ENCODE measurements at places on chromosomes 4 and X.

DNA sequence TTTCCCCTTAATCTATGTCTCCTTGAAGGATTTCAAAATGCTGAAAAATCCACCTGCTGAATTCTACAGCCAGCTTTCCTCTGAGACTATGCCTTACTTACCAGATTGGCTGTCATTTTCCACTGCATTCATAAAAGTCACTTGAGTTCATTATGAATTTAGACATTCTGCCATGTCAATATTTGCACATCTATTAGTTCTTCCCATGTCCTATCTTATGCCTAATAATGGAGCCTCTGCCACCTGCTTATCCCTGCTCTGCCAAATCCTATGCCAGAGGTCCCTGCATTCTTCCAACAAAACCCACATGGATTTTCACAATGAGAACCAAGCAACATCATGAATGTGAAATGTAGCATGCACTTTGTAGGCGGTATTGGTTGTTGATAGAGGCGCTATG is 42.6 kb downstream of the GASK1B start:
- DNase-seq: no peak

DNA sequence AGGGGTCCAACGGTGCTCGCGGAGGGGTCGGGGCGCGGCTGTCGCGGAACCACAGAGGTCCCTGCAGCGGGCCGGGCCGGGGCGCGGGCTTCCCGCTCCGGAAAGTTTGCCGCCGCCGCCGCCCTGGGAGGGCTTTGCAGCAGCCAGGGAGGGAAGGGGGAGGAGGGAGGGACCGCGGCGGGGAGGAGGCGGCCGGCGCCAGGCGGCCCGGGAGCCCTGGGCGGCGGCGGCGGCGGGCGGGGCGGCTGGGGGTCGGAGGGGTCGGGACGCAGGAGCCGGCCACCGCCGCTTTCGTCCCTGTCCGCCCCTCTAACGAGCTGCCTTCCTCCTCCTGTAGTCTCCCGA is 375 bp downstream of the FGFR3 start:
- peak; percentile 45 for DNase-seq

DNA sequence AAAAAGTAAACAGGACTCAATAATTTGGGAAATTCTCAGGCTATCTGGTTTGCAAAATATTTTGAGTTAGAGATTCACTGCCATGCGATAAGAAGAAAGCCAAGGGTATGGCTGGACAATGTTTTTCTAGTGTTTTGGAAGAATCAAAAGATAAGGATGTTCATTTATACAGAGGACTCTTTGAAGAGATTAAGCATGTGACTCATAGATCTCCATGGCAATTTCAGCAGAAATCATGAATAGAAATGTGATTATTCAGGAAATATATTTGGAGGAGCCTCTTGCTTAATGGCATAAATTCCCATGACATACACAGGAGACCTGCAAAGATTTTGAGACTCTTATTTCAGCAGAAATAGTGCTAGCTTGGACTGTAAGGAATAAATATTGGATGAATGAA is 16.7 kb upstream of the FRAS1 start:
- DNase-seq: no peak

- no peak for DNase-seq
These were observed 339.5 kb downstream of the DHX15 start for GRCh38 chr4:24244663-24245490.

- DNase-seq: no peak
These were observed 45.3 kb upstream of the ATXN3L start for GRCh38 chrX:13365161-13365560.

GRCh38 chr4:82500435-82501153 is 61.2 kb downstream of the TMEM150C start:
- no peak for DNase-seq

DNA sequence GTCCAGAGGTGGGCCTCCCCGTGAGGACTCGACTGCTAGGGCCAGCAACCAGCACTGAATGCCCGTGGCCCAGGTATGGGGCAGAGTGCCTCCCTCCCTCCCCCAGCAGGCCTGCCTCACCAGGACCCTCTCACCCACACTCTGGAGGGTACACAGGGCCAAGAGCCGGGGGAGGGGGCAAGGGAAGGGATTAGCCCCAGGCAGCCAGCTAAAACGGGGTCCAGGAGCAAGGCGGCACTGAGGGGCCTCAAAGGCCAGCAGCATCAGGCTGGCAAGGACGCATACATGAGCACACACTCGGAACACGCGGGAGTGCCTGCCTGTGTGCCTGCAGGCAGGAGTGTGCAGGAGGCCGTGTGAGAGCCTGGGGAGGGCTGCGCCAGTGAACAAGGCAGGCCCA is 18.3 kb upstream of the DUSP9 start:
- DNase-seq: no peak

DNA sequence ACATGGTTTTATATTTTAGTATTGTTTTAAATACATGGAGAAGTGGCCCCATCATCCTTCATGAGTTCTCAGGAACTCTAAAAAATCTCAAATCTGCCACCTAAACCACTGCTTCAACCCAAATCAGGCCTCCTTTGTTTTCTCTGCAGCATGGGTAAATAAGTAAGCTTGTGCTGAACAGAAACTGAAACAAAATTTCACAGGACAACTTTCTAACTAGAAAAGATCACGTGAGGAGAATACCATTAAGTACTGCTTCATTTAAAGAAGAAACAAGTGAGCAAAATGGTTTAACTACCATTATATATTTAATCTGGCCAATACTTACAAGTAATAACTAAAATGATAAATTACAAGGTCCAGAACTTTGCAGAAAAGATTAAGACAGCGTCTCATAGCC is 2.5 kb downstream of the ARAP2 start:
- no peak for DNase-seq

DNA sequence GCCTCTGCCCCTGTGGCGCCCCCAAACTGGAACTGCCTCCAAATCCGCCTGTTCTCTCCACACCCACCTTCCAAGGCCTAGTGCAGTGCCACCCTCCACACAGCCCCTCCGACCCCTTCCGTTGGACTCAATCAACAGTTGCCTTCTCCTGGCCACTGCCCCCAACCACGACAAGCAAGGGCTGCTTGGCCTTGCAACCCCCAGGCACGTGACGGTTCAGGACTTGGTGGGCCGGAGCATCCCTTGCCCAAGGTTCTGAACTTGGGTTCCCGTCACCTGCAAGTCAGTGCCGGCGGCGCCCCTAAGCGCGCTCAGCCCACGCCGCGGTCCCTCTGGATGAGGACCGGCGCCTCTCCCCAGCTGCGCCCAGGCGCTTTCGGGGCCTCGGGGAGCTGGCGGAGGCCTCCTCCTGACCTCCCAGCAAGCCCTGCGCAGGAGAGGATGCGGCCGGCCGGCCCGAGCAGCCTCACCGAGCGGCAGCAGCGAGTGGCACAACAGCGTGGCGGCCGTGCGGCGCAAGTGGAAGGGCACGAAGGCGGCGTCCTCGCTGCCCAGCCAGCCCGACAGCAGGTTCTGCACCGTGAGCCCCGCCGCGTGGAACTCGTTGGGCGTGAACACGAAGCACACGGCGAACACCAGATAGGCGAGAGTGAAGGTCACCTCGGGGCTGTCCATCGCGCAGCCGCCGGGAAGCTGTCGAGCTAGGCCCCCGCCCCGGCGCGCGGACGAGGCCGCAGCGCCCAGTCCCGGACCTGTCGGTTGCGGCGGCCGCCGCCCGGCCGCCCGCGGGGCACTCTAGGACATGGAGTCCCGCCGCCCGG is 750 bp downstream of the TMEM129 start:
- DNase-seq: peak; percentile 60

GRCh38 chr4:38562751-38563198 is 101.2 kb upstream of the KLF3 start:
- DNase-seq: no peak

- DNase-seq: no peak
These were observed 26.3 kb downstream of the CHIC2 start for GRCh38 chr4:54038056-54038455.

DNA sequence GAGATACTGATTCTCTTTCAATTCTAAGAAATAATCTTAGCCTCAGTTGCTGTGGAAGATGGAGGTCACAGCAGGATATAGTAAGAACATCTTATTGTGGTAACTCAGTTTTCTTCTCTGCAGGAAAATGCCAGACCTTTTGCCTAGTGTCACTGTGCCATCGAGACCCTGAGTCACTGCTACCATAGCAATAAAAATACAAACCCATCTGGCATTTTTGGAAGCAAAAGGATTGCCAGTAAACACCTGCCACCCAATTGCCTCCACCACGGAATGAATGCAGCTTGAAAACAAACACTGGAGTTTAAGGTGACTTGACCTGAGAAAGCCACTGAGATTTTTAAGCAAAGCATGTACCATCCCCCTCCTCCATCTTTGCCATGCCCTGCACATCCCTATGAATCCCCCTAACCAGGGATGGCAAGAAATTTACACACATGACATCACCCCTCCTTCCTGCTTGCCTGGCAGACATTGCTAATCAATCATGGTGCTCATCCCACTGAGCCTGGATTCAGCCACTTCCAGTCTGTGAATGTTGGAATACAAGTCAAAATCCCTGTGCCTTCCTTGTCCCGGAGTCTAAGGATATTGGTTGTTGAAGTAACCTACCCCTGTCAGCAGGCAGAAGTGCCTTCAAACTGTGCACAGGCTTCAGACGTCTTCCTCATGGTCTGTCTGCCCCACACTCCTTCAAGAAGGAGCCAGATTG is 59.6 kb upstream of the MAMLD1 start:
- no peak for DNase-seq

DNA sequence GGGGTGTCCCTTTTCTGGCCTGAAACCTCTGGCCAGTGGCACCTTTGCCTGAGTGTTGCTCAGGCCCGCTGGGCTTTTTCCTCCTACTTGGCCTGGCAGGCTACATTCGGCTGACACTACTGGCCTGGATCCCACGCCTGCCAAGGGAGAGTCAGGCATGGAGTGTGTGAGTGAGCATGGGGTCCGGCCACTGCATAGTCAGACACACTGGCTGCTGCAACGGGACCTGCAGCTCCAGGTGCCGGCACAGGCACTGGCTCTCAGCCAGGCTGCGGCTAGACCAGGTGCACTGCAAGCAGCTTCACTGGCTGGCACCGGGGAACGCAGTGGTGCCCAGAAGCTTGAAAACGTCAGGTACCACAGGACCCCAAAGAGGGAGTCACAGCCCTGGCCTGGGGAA is 434.9 kb downstream of the ARHGAP24 start:
- DNase-seq: no peak

GRCh38 chr4:107951551-107951950 is 20.2 kb downstream of the CYP2U1 start:
- DNase-seq: peak; percentile 15

- no peak for DNase-seq
These were observed 68.3 kb upstream of the PGM2 start for GRCh38 chr4:37758226-37758625.

- peak; percentile 81 for DNase-seq
These were observed 75.1 kb downstream of the CEP44 start for GRCh38 chr4:174358829-174359228.

GRCh38 chrX:104318330-104319009 is 63.7 kb upstream of the ESX1 start:
- DNase-seq: peak; percentile 62

DNA sequence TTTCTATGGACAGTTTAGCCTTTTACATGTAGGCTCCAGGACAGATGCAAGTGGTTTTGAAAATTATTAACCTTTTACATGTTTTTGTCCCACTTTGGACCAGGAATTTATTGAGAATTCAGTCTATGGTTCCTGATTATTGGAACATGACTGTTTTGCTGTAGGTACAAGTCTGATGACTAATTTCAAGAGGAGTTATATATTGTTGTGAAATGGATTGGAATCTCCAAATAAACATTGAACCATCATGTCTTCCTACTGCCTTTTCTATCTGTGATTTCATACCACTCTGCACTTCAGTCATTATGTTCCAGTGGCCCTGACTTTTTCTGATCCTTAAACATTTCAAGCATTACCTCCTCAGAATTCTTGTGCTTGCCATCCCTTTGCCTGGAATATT is 35.9 kb downstream of the TBC1D19 start:
- no peak for DNase-seq

GRCh38 chrX:148611993-148612392 is 111.6 kb downstream of the AFF2 start:
- DNase-seq: no peak

- no peak for DNase-seq
These were observed 16.9 kb upstream of the PDLIM3 start for GRCh38 chr4:185552254-185552653.

- no peak for DNase-seq
These were observed 92.6 kb downstream of the TSPAN5 start for GRCh38 chr4:98565681-98566301.

DNA sequence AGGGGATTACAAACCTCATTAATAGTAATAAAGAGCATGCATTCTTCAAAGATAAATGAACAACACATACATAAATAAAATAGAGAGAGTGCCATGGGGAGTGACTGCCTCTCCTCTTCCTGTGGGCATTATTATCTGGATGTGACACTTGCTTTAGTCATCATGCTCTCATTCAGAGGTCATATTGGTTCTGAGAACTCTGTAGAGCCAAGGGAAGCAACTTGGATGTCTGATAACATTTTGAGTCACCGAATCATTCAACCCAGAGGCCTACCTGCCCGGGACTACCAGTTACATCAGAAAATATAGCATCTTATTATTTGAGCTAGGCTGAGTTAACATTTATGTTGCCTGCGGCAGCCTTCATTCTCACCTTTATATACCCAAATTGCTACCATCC is 489.5 kb downstream of the STIM2 start:
- DNase-seq: peak; percentile 81

DNA sequence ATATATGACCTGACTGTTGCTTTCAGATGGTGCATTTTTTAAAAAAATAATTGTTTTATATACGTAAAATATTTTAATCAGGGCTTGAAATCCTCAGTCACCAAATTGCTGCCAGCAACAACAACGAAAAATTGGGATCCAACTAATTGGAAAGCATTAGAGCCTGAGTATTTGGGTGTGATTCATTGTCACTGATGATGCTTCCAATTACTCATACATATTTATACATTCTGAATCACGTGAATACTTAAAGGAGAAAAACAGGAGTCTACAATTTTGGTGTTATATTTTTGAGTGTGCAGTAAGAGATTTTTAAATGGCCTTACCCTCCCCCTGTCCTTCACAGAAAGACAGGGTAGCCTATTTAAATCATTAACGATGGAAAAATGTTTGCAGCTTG is 765.6 kb upstream of the TENM3 start:
- DNase-seq: peak; percentile 68

DNA sequence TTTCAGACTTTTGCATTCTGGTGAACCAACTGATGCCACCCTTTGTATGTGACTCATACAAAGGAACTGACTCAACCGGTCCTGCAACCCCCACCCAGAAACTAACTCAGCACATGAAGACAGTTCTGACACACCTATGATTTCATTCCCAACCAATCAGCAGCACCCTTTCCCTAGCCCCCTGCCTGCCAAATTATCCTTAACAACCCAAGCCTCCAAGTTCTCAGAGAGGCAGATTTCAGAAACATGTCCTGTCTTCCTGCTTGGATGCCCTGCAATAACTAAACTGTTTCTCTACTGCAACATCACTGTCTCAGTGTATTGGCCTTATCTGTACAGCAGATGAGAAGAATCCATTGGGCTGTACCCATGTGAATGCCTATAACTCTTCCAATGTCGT is 284.7 kb downstream of the CAMK2D start:
- DNase-seq: peak; percentile 77

Measured in RKO (cell line).